ENCODE measurements at places on chromosomes 2 and 18. TPM values are rescaled to one million over a fixed set of nuclear protein-coding genes. Genes with fewer than 3 reads are reported as not detected.

The GALNT13 gene
- total RNA-seq = 0.05 TPM

The TMEM200C gene
- not detected for total RNA-seq

DNA sequence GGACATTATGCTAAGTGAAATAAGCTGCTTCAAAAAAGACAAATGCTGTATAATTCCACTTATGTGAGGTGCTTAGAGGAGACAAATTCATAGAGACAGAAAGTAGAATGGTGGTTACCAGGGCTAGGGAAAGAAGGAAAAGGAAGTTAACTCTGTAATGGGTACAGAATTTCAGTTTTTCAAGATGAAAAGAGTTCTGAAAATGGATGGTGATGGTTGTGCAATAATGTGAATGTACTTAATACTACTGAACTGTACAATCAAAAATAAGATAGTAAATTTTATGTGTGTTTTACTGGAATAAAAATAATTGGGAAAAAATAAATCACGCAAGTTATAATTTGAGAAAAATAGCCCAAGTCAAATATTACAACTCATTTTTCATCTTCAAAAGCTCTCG is 27.5 kb downstream of the ARHGAP25 start:
- DNase-seq = no peak

GRCh38 chr2:241558532-241559322 is at the start of gene BOK:
Gene BOK (plus strand): TSS chr2:241558745. CDS start chr2:241559484, 739 bp downstream.
- no peak for DNase-seq

DNA sequence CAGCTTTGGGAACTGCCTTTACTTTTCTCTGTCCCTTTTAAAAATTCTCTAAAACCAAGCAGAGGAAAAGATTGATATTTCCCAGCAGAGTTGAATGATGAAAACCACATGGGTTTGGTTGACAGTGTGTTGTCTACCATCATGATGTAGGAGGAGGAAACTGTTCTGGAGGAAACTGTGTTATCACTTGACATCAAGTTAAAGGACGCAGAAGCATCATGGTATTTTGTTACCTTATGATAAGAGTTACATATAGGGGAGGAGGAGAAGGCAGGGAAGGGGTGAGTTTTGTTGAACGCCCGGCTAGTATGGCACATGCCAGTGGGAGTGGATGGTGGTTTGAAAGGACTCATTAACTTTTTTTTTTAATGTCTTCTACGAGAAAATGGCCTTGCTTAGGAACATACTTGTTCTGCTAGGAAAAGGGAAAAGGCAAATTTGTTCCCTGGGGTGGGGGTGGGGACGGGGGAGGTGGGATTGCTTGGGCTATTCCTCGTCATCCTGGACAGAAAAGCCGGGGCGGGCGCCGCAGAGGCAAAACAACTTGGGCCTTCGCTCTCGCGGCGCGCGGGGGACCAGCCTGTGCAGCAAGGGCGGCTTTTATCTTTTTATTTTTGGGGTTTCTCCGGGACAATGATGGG is 766 bp downstream of the TMEM17 start:
- no peak for DNase-seq
